ENCODE measurements at places on chromosomes 7 and 10.

GRCh38 chr7:47619806-47620205 is 37.9 kb upstream of the TNS3 start:
- DNase-seq, result no peak

GRCh38 chr10:102511583-102512274 is 8.0 kb downstream of the SUFU start:
- DNase-seq, result peak; percentile 66

- no peak for DNase-seq
Observed at GRCh38 chr7:50783303-50783702, 607 bp upstream of the GRB10 start.

DNA sequence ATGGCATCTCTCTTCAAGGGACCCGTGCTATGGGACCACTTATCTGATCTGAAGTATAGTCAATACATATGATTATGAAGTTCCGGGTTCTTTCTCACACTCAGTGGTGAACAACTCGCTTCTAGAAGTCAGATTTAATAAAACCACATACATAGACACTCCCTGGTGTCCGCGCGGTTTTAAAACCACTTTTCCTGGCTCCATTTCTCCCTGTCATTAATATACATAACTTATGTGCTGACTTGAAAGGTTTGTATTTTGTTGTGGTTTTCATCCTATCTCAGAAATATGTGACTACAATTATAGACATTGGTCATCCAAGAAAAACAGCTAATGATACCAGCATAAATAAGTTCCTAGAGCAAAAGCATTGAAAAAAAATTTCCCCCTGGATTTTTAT is 34.0 kb downstream of the SVIL start:
- DNase-seq, result no peak

DNA sequence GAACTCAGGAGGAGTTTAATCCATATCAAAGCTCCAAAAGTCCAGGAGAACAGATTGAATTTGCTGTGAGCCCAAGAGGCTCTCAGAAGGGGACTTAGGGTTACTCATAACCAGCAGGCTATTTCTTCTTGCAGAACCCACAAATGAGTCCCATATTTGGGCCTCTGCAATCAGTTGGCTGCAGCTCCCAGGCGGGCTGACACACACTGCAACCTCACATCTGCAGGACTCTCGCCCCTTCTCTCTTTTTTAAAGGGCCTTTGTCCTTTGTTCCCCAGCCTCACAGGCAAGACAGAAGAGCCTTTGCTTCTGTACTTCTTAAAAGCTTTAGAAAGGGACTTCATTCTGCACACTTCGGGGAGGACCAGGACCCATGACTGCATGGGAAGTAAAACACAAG is 26.7 kb downstream of the CREB3L2 start:
- peak; percentile 42 for DNase-seq

GRCh38 chr10:29306688-29307087 is 17.8 kb downstream of the LYZL1 start:
- DNase-seq, result no peak

DNA sequence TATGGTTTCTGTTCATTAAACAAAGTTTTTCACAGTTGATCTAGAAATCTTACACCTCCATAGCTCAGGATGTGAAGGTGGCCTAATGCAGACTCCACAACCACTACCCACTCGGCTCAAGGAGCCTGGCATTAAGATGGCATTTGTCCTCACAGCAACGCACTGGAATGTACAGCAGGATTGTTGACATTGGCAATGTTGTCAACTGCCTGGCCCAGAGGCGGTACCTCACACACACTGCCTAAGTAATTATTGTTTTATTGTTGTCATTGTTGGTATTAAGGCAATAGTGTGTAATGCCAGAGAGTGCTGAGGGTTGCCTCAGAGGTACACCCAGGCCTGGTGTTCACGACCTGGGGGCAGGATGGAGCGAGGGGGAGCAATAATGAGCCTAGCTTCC is 38.3 kb downstream of the LRRC18 start:
- no peak for DNase-seq

Data from GM10248 (cell line).